ENCODE measurements at places on chromosomes 16 and 17. TPM values are rescaled to one million over a fixed set of nuclear protein-coding genes. Genes with fewer than 3 reads are reported as not detected.

The CTRB1 gene
- total RNA-seq, result not detected

The CRHR1 gene
- total RNA-seq, result 0.32 TPM

The GINS2 gene
- total RNA-seq, result 73.6 TPM

DNA sequence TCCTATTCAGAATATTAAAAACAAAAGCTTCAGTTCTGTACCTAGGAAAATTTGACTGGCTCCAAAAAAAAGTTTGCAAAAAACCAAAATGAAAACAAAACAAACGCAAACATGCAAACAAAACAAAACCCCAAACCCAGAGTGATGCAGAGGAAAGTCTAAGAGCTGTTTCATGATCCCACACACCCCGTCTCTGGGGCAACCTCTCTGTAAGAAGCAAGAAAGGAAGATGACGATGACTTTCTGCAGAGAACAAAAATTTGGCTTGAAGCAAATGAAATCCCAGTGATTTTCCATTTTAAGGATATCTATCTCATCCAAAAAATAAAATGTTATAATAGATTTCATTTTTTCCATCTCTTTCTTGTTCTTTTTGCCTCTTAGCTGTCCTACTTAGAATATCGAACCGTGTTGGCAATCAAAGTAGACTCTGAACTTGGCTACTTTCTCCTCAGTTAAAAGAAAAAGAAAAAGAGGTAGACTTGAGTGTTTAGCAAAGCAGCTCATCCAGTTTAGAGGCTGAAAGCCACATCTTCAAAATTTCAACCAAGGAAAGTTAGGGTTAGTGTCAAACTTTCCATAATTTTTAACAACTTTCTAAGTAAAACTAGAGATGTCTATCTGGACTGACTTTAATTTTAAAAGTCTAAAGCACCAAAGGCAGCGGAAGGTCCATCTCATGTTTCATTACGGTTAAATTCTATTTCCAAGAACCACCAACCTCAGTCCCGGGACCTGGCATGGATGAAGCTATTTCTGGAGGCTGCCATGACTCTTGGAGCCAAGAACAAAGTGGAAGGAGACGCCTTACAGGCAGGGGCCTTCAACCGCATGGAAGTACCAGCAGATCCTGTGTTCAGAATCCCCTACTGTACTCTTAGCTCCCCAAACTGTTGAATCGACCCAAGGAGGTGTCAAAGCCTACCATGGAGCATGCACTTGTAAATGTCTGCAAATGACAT is 180.8 kb downstream of the XYLT1 start:
- no peak for DNase-seq

- no peak for DNase-seq
Observed at GRCh38 chr16:55832425-55832772, 497 bp downstream of the CES1 start.

GRCh38 chr17:19724501-19725420 is 8.4 kb upstream of the SLC47A2 start:
- DNase-seq, result peak; percentile 71

- DNase-seq, result no peak
Observed at GRCh38 chr16:56606071-56606475, 2.3 kb upstream of the MT2A start.

Data from activated naive CD4-positive, alpha-beta T cell treated with anti-CD3 and anti-CD28 coated beads, Interleukin-2, amount 50 U/mL, for 72 hours (primary cell).